ENCODE measurements at places on chromosomes 11 and 22.

GRCh38 chr11:27201454-27202302, 161.1 kb downstream of the BBOX1 start:
- DNase-seq, result no peak

- no peak for DNase-seq
These were observed 15.4 kb downstream of the ASRGL1 start for GRCh38 chr11:62352355-62353336.

GRCh38 chr11:122096272-122097112, 19.5 kb downstream of the BLID start:
- no peak for DNase-seq

- DNase-seq, result no peak
These were observed 23.3 kb downstream of the ARL14EP start for GRCh38 chr11:30346068-30346688.

- DNase-seq, result no peak
These were observed 49.5 kb downstream of the ABTB2 start for GRCh38 chr11:34308049-34308912.

- DNase-seq, result no peak
These were observed 55.3 kb downstream of the ZNF143 start for GRCh38 chr11:9516113-9516512.

- DNase-seq, result no peak
These were observed 16.4 kb upstream of the FCHSD2 start for GRCh38 chr11:73158356-73159051.

DNA sequence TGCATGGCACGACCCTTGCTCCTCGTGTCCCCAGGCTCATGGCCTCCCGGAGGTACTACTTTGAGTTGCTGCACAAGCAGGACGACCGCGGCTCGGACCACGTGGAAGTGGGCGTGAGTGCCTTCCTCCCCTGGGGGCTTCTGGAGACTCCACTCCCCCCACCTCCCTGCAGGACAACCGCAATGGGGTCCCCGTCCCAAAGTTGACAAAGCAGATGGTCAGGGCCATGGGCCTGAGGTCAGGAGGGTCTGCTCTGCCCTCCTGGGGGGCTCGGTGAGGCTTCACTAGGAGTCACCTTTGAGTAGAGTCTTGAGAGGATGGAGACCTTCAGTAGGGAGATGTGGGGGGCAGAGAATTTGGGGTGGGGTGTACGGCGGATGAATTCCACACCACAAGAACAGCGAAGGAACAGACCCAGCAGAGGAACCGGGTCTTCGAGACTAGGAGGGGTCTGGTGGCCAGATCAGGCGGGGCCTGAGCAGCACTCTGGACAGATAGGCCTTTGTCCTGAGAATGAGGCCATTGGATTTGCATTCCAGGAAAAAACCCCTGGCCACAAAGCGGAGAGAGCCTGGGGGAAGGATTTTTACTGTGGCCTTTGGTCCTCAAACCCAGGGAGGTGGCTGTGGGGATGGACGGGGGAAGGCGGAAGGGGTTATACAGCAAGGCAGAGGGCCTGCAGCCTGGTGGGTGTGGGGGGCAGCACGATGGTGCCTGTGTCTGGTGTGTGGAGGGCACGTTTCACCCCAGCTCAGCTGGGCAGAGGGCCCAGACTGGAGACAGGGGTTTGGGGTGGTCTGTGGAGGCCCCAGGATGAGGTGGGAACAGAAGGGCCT, 4.6 kb downstream of the B4GALNT4 start:
- no peak for DNase-seq

- no peak for DNase-seq
These were observed 37.3 kb downstream of the NUP50 start for GRCh38 chr22:45200860-45201511.

- DNase-seq, result no peak
These were observed 17.7 kb downstream of the ARRB1 start for GRCh38 chr11:75333807-75334140.

DNA sequence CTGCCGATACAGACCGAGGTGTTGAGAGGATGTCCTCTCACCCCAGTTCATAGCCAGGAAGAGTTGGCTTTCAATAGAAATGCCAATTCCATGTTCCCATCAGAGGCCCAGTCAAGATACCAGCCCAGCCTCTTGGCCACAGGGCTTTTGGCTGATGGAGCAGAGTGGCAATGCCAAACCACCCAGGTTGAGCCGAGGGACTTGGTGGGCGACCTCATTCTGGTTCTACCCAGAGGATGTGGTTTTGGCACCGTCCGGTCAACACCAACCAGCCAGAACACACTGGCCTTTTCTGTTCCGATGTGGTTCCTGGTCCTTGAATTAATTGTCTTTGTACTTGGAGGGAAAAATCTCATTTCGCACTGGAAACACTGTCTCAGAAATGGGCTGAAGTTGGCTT, 60.5 kb downstream of the COMMD9 start:
- DNase-seq, result no peak

GRCh38 chr11:79304599-79305212, 136.1 kb downstream of the TENM4 start:
- no peak for DNase-seq

GRCh38 chr11:124693142-124693541, 19.4 kb downstream of the SPA17 start:
- no peak for DNase-seq
